Thoracic aorta (tissue), 2 donors: ENCODE measurements at places on chromosomes 4 and X.

- H3K36me3 ChIP-seq, result no peaks in the 10 kb centered on the region
- H3K27ac ChIP-seq, result no peak overlapping the region
- no peak overlapping the region for H3K4me3 ChIP-seq
Measured at GRCh38 chrX:96837808-96838207, 45.9 kb upstream of the RPA4 start.

DNA sequence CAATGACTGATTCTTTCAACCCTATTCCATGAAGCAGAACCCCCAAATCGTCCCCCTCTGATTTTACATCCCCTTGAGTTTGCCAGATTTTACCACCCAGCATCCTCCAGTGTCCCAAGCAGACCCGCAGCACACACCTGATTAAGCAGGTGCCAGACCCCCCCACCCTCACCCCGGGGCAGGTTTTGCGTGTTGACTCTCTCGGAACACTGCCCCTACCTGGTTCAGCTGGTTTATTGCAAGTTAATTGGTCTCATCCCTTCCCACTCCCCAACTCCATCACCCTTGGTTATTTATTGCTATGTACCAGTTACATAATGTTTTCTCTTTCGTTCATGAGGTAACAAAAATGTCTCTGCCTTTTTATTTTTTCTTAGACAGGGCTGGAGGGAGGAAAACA, 258.4 kb downstream of the BCOR start:
- no peak overlapping the region for H3K27ac ChIP-seq
- no peak for DNase-seq
- no peaks in the 10 kb centered on the region for H3K36me3 ChIP-seq
- H3K4me3 ChIP-seq, result no peak overlapping the region
- no peaks in the 10 kb centered on the region for H3K27me3 ChIP-seq

DNA sequence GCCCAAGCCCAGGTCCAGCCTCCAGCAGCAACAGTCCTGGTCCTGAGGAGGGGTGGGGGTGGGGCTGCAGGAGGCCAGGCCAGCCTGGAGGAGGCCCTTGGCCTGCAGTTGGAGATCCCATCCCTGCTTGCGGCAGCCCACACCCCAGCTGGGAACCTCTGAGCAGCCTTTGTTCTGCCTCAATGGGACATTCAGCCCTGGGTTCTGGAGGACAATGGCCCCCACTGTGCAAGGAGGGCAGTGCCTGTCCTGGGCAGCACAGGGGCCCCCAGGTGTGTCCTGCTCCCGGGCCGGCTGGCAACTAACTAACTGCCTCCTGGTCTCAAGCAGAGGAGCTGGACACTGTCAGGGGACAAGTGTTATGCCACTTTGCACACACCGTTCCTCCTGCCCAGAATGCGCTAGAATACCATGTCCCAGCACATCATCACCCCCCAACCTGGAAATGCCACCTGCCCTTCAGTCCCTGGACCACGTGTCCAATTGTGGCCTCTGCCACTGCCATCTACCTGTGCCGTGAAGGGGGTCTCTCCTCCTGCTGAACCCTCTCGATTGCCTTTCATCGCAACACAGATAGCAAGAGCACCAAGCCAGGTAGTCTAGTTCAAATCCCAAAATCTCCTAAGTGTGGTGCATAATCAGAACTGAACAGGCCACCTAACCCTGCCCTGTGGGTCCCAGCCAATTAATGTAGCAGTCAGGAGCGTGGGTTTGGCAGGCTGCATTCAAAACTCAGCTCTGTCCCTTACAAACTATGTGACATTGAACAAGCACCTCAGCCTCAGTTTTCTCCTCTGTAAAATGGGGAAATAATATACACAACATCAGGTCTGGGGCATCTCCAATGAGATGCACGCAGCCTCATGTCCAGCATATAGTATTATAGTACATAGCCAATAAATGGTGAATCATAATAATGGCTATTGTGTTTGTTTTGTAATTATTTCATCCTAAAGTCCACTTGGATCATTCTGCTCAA, 8.8 kb downstream of the PPP2R2C start:
- no peak for DNase-seq
- no peaks in the 10 kb centered on the region for H3K27me3 ChIP-seq
- H3K4me1 ChIP-seq, result no peaks in the 10 kb centered on the region
- H3K27ac ChIP-seq, result no peak overlapping the region
- H3K36me3 ChIP-seq, result no peaks in the 10 kb centered on the region

DNA sequence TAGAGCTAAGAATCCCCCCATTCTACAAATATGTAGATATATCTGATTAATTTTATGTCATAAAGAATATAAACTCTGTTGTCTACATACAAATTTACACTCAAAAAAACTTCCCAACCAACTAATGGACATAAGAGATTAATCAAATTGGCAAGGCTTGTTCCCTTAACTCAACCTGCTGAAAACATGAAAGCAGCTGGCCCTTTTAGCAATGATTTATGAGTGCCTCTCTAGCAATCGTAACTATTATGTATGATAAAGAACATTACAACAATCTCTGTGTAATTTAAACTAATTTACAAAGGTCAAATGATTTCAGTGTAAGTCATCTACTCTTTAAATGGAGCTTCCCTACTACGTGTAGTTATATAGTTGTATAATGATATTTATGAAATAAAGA, 83.1 kb upstream of the FTHL17 start:
- no peak overlapping the region for H3K27ac ChIP-seq
- H3K4me3 ChIP-seq, result no peak overlapping the region
- H3K36me3 ChIP-seq, result no peaks in the 10 kb centered on the region
- no peak for DNase-seq
- no peaks in the 10 kb centered on the region for H3K4me1 ChIP-seq

DNA sequence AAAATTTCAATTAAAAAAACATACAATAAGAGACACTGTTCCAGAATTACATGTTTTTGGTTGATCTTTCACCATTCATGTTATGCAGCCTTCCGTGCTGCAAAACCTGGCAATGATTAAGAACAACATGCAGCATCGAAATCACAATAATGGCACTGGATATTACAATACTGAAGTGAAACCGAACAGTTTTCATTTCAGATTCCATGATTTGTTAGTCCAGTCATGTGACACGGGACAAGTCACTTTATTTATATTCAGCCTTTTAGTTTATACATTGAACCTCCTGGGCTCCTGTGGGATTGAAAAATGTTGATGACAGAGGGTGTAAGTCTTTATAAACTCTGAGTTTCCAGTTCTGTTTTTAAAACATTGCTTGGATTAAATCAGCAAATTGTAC, 142.5 kb upstream of the TTC29 start:
- H3K27me3 ChIP-seq, result no peaks in the 10 kb centered on the region
- DNase-seq, result no peak
- H3K4me1 ChIP-seq, result no peaks in the 10 kb centered on the region
- H3K27ac ChIP-seq, result no peak overlapping the region
